Stimulated activated CD8-positive, alpha-beta memory T cell treated with anti-CD3 and anti-CD28 coated beads, Interleukin-7, amount 100 ng/mL, for 48 hours (primary cell): ENCODE measurements at places on chromosomes 3 and 15.

- no peak for DNase-seq
Measured at GRCh38 chr15:77738038-77738370, 105.3 kb upstream of the LINGO1 start.

GRCh38 chr3:46750555-46751038, 32.9 kb upstream of the PRSS50 start:
- DNase-seq, result no peak

DNA sequence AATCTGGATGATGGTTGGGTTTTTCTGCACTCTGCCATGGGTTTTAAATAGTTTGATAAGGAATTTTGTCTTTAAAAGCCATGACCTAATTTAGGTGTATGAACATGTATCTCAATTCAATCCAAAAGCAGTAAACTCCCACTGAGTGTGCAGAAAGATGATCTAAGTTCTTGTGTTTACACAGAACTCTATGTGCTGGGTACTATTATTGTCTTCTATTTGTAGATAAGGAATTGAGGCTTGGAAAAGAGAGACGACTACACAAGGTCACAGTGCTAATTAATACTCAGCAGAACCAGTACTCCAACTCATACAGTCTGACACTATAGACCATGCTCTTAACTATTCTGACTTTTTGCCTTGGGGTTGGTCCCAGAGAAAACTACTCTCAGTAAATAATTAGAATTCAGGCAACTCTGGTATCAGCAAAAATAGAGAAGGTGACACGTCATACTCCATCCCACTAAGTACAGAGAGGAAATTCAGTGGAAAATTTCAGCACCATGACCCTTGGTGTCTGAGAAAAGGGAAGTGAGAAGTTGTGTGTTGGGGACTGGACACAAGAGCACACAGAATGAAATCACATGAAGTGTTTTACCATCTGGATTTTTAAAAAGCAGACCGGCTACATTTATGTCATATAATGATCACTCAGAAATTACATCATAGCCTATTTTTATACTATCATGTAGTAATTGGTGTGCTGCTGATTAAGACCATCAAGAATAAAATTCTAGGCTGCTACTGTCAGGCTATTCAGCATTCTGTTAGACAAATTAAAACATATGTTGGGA, 18.3 kb upstream of the MYH15 start:
- DNase-seq, result no peak

DNA sequence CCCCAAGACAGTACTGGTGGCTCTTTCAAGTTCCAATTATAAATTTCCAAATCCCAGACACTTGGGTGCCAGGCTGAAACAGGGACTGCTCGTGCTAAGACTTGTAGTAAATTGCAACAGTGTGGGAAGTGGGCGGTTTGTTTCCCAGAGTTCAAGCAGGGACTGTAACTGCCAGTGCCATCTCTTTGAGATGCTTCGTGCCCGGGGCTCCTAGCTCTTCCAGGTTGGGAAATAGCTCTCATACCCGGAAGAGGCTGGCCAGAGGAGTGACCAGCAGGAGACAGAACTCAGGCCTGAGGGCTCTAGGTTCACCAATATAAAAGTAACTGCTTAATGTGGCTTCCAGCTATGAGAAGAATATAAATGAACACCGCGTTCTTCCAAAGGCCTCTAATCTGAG, 54.0 kb upstream of the NEO1 start:
- DNase-seq, result no peak

DNA sequence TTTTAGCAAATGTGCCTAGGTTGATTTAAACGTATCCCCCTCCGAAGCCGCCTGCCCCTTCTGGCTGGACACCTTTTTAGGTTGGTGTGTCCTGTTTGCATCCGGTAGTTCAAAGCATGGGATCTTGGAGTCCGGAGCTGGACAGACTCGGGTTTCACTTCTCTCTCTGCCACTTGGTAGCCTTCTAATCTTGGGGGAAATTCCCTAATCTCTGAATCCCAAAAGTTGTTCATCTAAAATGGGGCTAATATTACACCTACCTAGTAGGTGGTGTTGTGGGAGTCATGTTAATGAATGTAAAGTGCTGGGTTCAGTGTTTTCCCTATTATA, 760 bp downstream of the FANCI start:
- no peak for DNase-seq

- no peak for DNase-seq
Measured at GRCh38 chr15:48858401-48858800, 19.5 kb upstream of the EID1 start.

- DNase-seq, result no peak
Measured at GRCh38 chr3:179476215-179476614, 24.9 kb upstream of the GNB4 start.

GRCh38 chr3:57179580-57180410, 14.6 kb upstream of the IL17RD start:
- DNase-seq, result no peak

DNA sequence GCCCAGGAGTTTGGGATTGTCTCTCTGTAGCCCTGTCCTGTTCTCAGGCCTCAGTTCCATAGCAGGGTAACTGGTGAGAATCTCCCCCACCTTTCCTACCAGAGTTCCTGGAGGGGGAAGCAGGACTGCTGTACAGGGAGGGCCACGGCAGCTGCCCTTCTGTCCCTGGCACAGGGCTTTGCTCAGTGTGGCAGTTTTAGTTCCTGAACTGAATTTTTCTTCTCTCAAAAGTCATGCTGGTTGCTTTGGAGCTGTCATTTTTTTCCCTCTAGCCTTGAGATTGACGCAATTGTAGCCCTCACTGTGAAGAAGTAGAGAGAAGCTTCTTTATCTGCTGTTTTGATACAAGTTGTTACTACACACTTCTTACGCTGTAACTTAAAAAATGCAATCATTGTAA, 55.5 kb downstream of the TPRG1 start:
- no peak for DNase-seq

GRCh38 chr3:145450018-145450682, 710.8 kb downstream of the PLOD2 start:
- DNase-seq, result no peak

GRCh38 chr3:196501316-196502044, 2.1 kb downstream of the RNF168 start:
- DNase-seq, result no peak

- no peak for DNase-seq
Measured at GRCh38 chr15:66653398-66653797, 48.6 kb upstream of the SMAD6 start.

- no peak for DNase-seq
Measured at GRCh38 chr3:81735334-81735733, 26.1 kb downstream of the GBE1 start.

- DNase-seq, result no peak
Measured at GRCh38 chr3:74636981-74637380, 22.5 kb upstream of the CNTN3 start.

DNA sequence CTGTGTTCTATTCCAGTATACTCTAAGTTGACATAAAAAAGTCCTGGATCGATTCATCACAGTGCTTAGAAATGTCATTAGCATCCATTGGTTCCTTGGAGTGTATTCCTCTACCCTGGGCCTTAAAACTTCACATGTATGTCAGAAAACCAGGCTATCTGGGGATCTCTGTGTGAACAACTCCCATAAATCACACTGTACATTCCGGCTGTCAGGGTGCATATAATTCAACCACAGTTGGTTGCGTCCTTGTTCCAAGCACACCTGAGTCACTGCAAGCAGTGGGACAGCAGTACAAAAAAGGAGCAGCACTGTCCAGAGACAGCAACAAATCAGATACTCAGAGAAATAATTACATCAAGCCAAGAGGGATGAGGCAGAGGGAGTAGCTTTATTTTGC, 52.4 kb downstream of the PDZRN3 start:
- no peak for DNase-seq

GRCh38 chr3:111594781-111595180, 365 bp downstream of the ZBED2 start:
- no peak for DNase-seq

DNA sequence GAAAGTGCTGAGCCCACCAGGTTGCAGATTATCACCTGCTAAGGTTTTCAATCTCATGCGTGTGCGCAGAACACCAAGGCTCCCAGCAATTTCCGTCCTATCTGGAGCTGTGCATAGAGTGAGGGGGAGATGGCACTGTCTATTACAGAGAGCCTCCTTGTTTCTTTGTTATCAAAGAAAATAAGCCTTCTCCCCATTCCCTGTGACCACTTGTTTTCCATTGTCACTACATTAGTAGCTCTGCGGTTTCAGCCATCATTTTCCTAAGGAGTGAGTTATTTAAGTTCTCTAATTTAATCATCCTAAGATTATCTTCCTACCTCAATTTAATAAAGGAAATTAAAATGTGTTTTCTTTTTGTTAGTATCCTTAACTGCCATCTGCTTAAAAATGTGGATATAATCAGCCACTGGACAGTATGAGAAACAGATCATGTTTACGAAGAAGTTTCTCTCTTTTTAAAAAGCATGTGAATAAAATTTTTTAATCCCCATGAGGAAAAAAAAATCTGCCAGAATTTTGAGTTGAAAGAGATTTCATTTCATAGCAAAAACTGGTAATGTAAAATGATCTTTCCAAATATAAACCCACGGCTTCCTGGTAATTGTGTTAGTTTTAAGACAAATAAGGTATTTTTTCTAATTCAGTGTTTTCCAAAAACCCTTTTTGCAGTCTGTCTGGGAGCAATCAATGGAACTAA, 172.3 kb upstream of the UBE2E1 start:
- no peak for DNase-seq

- DNase-seq, result no peak
Measured at GRCh38 chr3:140733623-140734022, 55.8 kb downstream of the TRIM42 start.

DNA sequence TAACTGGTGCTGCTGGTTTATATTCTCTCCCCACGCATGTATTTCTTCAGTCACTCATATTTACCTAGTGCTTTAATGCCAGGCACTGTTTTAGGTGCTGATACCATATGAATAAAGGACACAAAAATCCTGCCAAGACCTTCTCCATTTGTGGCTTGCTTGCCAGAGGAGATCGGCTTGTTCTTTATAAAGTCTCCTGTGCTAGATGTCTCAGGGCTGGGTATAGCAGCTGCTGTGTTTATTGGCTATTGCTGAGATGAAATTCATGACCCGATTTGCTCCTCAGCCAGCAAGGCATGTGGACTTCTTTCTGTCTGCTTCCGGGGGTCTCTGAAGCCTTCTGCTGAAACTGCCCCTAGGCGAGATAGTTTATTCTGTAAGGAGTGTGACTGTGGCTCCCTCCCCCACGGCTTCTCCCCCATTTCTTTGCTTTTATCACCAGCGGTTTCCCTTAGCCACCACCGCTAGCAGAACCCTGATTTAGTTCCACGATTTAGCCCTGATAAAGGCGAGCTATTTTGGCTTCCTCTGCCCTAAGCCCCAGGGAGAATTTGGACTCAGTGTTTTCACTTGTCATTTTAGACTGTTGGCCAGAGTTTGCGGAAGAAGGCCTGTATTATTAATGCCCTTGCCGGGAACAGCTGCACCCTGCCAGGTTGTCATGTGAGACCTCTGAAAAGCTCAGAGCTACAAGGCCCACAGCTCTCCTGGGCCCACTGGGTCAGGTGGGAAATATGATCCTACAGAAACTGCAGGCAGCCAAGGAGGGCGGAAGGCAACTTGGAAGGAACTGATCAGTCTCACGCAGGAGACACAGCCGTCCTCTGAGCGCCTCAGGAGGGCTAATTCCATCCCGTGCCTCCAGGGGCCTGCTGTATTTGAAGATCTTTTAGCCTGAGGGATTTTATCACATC, 46.8 kb downstream of the ST6GAL1 start:
- DNase-seq, result no peak

DNA sequence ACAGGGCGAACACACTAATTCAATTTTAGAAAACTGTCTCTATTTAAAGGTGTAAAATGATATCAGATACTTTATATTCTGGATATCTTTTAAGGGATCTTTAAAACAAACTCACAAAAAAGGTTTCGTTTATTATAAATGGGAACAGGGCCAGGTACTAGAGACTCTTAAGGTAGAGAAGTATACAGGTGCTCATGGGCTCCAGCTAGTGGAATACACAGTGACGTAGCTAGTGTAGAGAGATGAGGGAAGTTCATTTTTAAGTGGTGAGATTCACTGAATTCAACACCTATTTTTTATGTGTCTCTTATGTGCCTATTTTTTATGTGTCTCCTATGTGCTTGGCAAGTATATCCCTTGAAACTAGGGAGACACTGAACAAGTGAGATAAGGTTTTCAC, 132.7 kb upstream of the FAM3D start:
- DNase-seq, result no peak

- DNase-seq, result no peak
Measured at GRCh38 chr3:60573494-60573893, 677.8 kb downstream of the FHIT start.
